ENCODE measurements at places on chromosomes 6 and 20.

GRCh38 chr6:126033696-126034095, 47.4 kb downstream of the TRMT11 start:
- DNase-seq: peak; percentile 5

- no peak for DNase-seq
Measured at GRCh38 chr20:8049310-8049709, 29.7 kb upstream of the TMX4 start.

GRCh38 chr20:24522452-24523330, 53.3 kb downstream of the SYNDIG1 start:
- no peak for DNase-seq

DNA sequence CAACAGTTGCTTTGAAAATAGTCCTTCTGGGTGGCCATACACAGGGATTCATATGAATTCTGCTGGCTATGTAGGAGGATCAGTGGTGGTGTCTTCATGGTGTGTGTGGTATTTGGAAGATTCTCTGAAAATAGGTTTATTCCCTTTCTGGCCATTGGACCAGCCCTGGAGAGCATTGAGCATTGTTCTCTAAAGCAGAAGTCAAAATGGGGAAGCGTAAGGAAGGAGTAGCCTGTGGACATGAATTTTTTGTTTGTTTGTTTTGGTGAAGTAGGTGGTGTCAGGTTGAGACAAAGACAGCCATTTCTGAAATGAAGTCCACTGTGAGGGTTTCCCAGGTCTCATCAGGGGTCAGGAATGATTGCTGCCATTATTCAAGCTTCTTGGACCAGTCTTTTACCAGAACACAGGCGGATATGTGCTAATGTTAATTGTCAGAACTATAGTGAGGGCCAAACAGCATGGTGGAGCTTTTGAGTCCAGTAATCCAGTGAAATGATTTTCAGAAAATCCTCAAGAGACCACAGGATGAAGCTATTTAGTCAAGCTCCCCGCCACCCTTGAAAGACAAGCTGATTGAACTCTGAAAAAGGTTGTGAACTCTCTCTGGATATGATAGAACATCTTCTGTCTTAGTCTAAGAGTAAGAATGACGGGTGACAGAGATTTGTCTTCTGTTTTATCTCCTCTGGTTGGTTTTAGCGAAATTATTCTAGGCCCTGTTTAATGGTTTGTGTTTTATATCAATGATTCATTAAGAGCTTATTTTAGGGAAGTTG, 60.0 kb downstream of the DNAH8 start:
- peak; percentile 22 for DNase-seq

- no peak for DNase-seq
Measured at GRCh38 chr6:34374069-34374468, 18.4 kb downstream of the NUDT3 start.

- no peak for DNase-seq
Measured at GRCh38 chr6:118912646-118913045, 18.7 kb downstream of the ASF1A start.

DNA sequence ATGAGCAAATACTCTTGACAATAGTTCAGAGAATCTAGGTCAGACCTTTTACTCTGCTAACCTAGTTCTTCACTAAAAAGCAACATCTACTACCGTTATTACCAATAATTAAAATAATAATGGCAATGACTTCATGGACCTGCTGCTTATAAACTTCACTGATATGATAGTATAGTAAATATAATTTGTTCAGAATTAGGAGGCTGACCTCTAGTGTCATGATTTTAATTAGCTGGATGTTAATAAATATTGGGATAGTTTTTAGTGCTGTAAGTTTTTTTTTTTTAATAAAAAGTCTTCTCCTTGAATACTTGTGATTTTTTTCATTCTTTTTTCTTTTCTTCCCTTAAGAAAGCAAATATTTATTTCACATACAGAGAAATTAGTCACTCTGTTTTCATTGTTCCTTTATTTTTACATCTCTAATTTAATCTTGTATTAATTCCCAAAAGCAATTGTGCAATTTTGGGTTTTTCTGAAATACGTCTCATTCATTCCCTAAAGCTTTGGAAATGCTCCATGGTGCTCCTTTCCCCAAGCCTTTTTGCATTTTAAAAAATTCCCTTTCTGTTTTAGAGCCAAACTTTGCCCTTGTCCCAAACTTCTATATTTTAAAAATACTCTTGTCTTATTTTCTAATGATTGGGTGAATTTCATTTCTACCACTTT, 46.6 kb upstream of the UST start:
- no peak for DNase-seq

- no peak for DNase-seq
Measured at GRCh38 chr6:111503194-111503593, 20.2 kb upstream of the REV3L start.

DNA sequence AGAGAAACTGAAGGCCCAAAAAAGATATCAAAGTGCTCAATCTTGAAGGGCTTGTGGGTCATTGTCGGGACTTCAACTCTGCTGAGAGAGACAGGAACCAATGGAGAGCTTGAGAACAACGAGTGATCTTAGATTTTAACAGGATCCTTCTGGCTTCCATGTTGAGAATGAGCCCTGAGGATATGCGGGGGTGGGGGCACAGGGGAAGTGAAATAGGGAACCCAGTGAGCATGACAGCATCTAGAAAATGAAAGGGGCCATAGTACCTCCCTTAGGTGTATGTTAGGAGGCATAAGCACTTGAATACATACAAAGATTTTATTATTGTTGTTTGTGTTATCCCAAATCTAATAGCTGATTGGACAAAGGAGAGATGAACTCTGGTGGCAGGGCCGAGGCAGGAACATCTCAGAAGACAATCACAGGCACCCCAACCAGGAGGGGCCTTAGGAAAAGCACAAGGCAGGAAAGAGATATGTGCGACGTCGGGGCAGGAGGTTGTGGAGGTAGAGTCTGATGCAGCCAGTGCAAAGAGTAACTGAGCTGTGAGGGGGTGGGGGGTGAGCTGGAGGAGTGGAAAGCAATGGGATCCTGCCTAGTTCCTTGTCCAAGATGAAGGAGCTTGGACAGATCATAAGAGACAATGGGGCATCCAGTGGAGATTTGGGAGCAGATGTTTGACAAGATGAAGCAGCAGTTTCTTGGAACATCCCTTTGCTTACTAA, 10.4 kb downstream of the TGM6 start:
- DNase-seq: no peak

GRCh38 chr6:1774226-1774915, 164.7 kb downstream of the FOXC1 start:
- no peak for DNase-seq

GRCh38 chr20:8535403-8536261, 403.6 kb downstream of the PLCB1 start:
- DNase-seq: no peak

DNA sequence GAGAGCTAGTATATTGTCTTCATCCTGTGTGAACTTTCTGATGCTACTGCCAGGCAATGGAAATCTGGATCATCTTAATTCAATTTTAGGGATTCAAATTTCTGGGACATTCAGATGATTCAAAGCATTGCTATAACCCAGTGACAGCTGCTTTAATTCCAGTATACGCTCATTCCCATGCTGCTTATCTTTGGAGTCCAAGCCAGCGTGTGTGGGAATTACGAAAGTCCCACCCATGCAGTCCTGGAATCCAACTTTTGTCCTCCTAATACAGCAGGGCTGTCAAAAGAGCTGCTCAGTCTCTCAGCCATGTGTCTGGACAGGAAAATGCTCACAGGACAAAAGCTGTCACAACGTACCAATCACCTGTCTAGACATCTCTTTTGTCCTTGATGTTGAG, 219.8 kb downstream of the LAMA2 start:
- DNase-seq: no peak

GRCh38 chr6:6057442-6058053, 50.8 kb upstream of the NRN1 start:
- peak; percentile 29 for DNase-seq

DNA sequence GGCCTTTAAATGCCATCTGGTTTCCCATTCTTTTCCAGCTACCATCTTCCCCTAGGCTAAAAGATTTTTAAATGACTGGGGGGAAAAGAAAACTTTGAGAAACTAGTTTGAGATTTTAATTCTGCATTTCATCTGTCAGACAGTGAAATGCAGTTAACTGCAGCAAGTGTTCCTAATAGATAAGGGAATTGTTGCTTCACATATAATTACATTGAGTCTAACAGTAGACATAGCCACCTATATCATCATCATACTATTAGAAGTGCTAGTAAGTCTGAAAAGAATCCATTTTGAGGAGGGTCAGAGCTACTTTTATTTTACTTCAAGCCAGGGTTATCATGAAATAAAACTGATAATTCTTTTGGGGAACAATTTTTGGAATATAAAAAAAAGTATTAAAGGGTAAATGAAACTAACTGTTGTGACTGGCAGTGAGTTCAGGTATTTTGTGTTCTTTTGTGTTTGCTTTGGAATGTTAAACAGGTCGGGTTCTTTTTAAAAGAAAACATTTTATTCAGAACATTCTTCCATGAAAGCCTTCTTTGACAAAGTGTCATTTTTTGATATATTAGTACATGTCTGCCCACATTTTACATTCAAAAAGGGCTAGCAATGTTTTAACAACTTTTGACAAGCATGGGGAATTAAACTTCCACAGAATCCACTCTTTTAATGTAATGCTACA, 170.1 kb downstream of the HS3ST5 start:
- no peak for DNase-seq

GRCh38 chr20:48639899-48640298, 187.9 kb downstream of the PREX1 start:
- no peak for DNase-seq

GRCh38 chr6:80522576-80522975, 416.1 kb downstream of the BCKDHB start:
- DNase-seq: no peak

GRCh38 chr20:43988867-43989266, 74.2 kb downstream of the TOX2 start:
- no peak for DNase-seq

GRCh38 chr20:49775229-49775693, 37.4 kb upstream of the SLC9A8 start:
- DNase-seq: no peak

GRCh38 chr6:45438151-45438550, 60.4 kb upstream of the SUPT3H start:
- DNase-seq: no peak

GRCh38 chr20:37398750-37399621, 53.0 kb downstream of the SRC start:
- no peak for DNase-seq

GRCh38 chr6:168724669-168725570, 283.9 kb downstream of the SMOC2 start:
- no peak for DNase-seq

- no peak for DNase-seq
Measured at GRCh38 chr6:34745277-34746103, 11.8 kb upstream of the SNRPC start.

DNA sequence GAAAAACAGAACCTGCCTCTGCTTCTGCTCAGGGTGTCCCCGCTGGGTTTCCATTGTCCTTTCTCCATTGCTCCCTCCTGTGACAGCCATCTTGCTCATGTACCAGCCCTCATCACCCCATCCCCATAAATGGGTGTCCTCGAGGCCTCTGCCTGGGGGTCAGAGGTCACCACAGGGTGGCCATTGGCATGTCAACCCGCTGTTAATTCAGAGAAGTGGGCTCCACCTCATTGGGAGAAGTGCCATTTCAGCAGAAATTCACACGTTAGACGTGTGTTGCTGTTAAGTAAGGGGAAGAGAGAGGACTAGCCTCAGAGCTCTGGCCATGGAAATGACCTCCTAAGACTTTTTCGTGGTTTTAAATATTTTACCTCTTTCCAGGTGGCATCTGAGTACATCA, 71.9 kb downstream of the PTPN1 start:
- no peak for DNase-seq

- DNase-seq: no peak
Measured at GRCh38 chr20:13299401-13299800, 78.3 kb downstream of the ISM1 start.

- DNase-seq: peak; percentile 85
Measured at GRCh38 chr6:11785774-11786579, 7.4 kb upstream of the ADTRP start.

DNA sequence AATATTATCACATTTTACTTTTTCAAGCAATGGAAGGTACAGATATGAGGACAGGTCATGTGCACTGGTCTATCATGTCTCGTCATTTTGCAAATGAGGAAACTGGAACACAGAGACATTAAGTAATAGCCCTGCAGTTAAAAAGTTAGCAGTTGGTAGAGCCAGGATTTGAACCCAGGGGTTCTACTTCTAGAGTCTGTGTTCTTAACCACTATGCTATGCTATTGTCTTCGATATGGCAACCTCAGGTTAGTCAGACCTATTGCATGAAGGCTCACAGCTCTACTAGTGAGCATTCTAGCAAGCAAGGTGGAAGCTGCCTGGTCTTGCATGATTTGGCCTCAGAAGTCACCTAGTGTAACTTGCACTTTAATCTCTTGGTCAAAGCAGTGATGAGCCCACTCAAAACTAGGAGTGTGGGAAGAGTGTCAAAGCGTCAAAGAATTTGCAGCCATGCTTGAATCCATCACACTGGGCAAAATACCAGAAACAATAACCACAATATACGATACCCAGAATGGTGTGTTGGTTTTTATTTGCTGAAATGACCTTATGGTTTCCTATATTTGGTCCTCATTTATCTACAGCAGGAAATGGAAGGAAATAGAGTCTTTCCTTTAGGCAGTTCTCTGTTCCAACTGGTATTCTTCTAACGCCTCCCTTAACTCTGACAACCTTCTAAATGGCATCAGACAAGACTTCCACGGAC, 20.4 kb upstream of the BMP2 start:
- DNase-seq: no peak

DNA sequence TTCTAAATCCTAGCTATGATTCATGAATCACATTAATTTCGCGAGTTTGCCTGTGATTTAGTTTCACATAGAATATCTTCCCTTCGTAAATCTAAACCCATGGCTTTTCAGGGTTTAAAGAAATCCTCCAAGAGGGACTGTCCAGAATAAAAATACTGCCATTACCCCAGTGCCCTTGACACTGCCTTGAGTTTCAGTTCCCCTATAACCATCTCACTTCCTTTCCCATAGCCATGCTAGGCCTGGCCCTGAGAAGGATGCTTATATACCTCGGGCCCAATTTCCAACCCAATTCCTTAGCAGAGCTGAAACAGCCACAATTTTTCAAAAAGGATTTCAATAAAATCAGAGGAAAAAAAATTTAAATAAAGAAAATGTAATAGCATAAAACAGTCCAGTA, 697.3 kb downstream of the FRK start:
- no peak for DNase-seq

DNA sequence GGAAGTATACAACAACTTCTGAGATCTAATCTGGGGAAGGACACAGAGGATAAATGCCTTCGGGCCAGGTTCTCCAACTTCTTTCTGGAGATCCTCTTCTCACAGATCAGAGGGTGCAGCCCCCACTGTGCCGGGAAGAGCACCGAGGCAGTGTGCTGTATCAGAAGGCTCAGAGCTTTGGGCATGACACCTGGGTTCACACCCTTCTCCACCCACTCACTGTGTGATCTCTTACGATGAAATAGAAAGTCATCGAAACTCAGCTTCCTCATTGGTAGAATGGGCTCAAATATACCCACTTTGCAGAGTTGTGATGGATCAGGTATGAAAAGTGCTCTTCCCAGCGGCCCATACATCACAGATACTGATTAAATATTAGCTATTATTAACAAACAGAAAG, 347.5 kb upstream of the SOX4 start:
- no peak for DNase-seq

All from GM12864 (cell line).